Stimulated activated CD4-positive, alpha-beta T cell treated with anti-CD3 and anti-CD28 coated beads, Interleukin-15, amount 100 ng/mL, for 1 hour (primary cell): ENCODE measurements at places on chromosomes 16 and 17.

GRCh38 chr17:51888816-51889215, 269.7 kb downstream of the CA10 start:
- DNase-seq = no peak

- DNase-seq = no peak
Measured at GRCh38 chr17:78884148-78884825, 18.7 kb downstream of the CEP295NL start.

GRCh38 chr17:43213545-43213944, 1.9 kb downstream of the TMEM106A start:
- no peak for DNase-seq

DNA sequence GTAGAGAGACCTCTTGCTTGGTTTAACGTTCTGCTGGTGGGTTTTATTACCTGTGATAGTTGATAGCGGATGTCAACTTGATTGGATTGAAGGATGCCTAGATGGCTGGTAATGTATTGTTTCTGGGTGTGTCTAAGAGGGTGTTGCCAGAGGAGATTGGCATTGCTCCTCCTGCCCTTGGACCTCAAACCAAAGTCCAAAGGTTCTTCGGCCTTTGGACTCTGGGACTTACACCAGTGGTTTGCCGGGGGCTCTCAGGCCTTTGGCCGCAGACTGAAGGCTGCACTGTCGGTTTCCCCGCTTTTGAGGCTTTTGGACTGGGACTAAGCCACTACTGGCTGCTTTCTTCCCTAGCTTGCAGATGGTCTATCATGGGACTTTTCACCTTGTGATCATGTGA, 17.5 kb upstream of the TNRC6C start:
- DNase-seq = no peak

- DNase-seq = no peak
Measured at GRCh38 chr17:21705021-21705601, 12.8 kb downstream of the KCNJ18 start.

DNA sequence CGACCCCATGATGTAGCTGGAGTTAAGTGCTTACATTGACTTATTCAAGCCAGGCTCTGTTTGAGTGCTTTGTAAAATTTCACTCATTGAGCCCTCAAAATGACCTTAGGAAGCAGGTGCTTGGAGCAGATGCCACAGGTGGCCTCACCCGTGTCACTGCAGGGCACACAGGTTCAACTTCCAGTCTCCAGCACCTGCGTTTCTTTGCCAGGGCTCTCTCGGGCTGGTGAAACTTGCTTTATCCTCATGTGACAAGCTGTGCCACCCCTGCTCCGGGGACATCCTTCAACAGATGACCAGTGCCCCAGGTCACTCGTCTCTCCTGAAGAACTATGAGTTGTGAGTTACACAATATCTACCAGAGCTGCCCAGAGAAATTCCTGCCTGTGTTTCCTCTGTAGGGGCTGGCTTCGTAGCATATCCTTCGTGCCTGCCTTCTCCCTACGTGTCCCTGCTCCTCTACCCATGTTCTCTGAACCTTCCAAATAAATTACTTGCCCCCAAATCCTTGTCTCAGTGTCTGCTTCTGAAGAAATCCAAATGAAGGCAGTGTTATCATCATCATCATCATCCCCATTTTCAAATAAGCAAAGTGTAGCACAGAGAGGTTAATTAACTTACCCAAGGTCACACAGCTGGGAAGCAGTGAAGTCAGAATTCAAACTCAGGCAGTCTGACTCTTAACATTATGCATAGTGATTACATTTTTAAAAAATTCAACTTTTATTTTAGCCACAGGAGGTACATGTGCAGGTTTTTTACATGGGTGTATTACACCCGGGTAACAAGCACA, 352.5 kb downstream of the NPIPA8 start:
- DNase-seq = no peak

- no peak for DNase-seq
Measured at GRCh38 chr16:23356941-23357340, 54.8 kb downstream of the SCNN1B start.
